ENCODE measurements at places on chromosomes 16 and 17. TPM values are rescaled to one million over a fixed set of nuclear protein-coding genes. Genes with fewer than 3 reads are reported as not detected.
A peak's percentile ranks its signal among the peaks of the same experiment; 100 is the strongest.

DNA sequence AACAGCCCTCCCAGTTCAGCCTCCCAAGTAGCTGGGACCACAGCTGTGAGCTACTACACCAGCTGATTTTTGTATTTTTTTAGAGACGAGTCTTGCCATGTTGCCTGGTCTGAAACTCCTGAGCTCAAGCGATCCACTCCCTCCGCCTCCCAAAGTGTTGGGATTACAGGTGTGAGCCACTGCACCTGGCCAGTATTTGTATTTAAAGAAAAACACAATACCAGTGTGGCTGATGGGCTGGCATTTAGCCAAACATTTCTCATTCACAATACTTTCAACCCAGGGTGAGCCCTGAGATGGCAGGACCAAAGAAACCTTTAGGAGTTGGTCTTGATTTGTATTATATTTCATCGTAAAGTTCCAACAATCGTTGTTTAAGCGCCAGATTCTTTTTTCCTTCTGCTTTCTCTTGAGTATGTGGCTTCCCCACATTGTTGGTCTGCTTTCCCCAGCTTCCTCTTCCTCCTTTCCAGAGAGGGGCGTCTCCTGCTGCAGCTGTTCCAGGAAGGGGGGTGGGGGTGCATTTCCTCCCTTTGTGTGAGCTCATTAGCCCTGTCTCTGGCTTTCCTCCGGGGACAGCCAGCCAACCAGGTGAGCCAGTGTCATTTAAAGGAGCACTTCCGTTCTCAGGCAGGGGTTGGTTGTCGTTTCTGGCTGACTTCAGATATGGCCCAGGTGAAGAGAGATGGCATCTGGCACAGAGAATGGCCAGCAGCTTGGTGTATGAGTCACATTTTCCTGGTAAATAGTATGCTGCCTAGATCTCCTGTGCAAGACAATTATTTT lies 79.9 kb downstream of the GPRC5B start:
- H3K4me3 ChIP-seq: peak overlapping the region; percentile 40
- H3K27me3 ChIP-seq: no peaks in the 10 kb centered on the region
- peak; percentile 82 for DNase-seq
- H3K36me3 ChIP-seq: peaks cover 41% of the 10 kb centered on the region
- peaks cover 53% of the 10 kb centered on the region for H3K4me1 ChIP-seq

- H3K36me3 ChIP-seq: no peaks in the 10 kb centered on the region
- H3K4me3 ChIP-seq: no peak overlapping the region
- no peak overlapping the region for H3K27ac ChIP-seq
- H3K27me3 ChIP-seq: peaks cover 31% of the 10 kb centered on the region
These were observed 11.9 kb upstream of the TM4SF5 start for GRCh38 chr17:4759776-4760236.

GRCh38 chr16:28321700-28322411 lies 29.5 kb downstream of the SBK1 start:
- H3K36me3 ChIP-seq: peaks cover 7% of the 10 kb centered on the region
- no peak overlapping the region for H3K4me3 ChIP-seq
- peak; percentile 69 for DNase-seq
- no peak overlapping the region for H3K27ac ChIP-seq
- H3K4me1 ChIP-seq: peaks cover 7% of the 10 kb centered on the region

DNA sequence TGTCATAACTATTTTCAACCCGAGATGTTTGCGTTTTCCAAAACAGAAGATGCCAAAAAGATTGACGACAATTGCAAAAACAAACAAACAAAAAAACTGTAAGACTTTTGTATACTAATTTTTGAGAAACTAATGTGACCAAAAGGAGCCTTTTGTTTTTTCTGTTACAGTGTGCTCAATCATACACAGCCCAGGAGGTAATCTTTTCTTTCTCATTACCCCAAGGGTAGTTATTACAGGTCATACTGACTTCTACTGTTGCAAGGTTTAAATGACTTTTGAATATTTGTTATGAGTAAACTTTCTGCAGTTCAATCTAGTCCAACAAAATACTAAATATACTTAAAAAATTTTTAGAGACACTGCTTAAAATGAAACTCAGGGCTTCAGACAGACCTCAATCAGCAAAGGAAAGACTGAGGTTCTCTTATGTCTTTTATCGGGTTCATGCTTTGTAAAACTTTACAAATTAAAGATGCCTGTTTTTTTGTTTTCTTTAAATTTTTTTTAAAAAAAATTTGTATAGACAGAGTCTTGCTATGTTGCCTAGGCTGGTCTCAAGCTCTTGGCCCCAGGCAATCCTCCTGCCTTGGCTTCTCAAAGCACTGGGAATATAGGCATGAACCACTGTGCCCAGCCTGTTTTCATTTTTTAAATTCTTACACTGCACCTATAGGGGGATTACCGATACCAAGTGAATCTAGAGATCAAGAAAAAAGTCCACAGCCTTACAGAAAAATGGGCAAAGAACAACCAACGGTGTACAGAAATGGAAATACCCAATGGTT lies 47.6 kb downstream of the SPOP start:
- H3K27ac ChIP-seq: no peak overlapping the region
- no peaks in the 10 kb centered on the region for H3K27me3 ChIP-seq
- no peaks in the 10 kb centered on the region for H3K36me3 ChIP-seq
- H3K4me1 ChIP-seq: no peaks in the 10 kb centered on the region
- no peak overlapping the region for H3K4me3 ChIP-seq

DNA sequence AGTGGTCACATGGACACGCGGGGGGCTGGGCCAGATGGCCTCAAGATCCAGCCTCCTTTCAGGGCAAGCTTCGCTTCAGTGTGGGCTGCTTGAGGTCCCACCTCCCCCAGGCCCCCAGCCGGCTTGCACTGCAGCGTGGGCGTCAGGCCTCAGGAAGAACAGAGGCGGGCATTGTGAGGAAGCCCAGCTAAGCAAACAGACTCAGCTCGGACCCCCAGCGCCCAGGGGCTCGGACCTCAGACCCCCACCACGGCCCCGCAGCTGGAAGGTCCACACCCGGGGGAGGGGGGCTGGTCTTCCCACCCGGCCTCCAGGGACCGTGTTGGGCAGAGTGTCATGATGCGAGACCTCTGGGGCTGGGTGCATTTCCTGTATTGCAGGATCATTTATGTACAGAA lies 24.7 kb upstream of the ZNF469 start:
- no peaks in the 10 kb centered on the region for H3K36me3 ChIP-seq
- no peak overlapping the region for H3K4me3 ChIP-seq
- no peak overlapping the region for H3K27ac ChIP-seq
- H3K4me1 ChIP-seq: no peaks in the 10 kb centered on the region

DNA sequence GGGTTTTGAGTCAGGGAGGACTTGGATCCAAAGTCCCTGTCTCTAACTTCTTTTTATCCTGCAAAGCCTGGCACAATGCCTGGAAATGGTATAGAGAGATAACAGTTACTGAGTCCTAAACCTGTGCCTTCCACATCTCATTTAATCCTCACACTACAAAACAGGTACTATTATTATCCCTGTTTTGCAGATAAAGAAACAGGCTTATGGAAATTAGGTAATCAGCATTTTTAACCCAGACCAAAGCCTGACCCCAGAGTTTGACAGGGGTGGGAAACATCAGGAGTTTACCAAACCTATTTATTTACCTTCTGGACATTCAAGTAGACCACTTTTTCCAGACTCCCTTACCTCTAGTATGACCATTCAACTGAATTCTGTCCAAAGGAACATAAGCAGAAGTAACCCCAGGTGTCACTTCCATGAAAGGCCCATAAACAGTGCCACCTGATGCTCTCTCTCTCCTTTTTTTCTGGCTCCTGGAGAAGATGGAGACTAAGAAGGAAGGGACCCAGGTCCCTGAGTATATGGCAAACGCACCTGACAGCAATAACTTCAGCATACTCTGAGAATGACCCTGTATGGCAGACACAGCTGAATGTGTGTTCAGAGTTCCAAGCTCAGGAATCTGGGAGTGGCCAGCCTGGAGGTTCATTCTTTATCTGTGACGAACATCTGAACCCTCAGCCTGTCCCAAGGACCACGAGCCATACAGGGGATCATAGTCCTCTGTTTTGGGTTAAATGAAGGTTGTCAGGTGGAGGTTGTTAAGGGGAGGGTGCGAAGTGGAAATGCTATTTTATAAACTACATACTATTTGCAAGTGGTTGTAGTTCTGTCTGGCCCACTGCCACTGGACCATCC lies 62.7 kb downstream of the HLF start:
- no peaks in the 10 kb centered on the region for H3K36me3 ChIP-seq
- no peak overlapping the region for H3K27ac ChIP-seq
- no peak overlapping the region for H3K4me3 ChIP-seq
- H3K4me1 ChIP-seq: peaks cover 27% of the 10 kb centered on the region
- DNase-seq: peak; percentile 7
- no peaks in the 10 kb centered on the region for H3K27me3 ChIP-seq

DNA sequence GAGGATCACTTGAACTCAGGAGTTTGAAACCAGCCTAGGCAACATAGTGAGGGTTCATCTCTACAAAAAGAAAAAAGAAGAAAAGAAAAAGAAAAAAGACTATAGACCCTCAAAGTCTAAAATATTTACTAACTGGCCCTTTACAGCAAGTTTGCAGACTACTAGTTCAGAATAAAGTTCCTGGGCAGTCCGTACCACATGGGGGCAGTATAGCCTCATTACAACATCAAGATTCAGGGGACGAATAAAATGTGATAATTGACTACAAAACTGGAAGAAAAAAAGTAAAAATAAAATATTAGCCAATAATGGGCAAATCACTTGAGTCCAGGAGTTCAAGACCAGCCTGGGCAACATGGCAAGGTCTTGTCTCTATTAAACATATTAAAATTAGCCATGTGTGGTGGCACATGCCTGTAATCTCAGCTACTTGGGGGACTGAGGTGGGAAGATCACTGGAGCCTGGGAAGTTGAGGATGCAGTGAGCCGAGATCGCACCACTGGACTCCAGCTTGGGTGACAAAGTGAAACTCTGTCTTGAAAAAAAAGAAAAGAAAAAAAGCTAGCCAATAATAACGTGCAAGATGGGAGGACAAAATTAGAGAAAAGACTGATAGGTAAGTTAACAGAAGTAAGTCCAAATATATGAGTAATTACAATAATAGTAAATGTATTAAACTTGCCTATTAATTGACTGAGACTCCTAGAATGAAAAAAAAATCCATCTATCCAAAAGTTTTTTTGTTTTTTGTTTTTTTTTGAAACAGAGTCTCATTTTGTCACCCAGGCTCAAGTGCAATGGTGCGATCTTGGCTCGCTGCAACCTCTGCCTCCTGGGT lies 129.4 kb upstream of the SEC14L1 start:
- H3K36me3 ChIP-seq: no peaks in the 10 kb centered on the region
- H3K27me3 ChIP-seq: peaks cover 66% of the 10 kb centered on the region
- peak; percentile 61 for DNase-seq
- no peaks in the 10 kb centered on the region for H3K4me1 ChIP-seq
- no peak overlapping the region for H3K27ac ChIP-seq

The HNF1B gene
- total RNA-seq: 130 TPM

The SPN gene
- total RNA-seq: not detected

- no peaks in the 10 kb centered on the region for H3K27me3 ChIP-seq
- peaks cover 73% of the 10 kb centered on the region for H3K36me3 ChIP-seq
- H3K27ac ChIP-seq: no peak overlapping the region
- no peak overlapping the region for H3K4me3 ChIP-seq
These were observed 19.1 kb upstream of the PHKG2 start for GRCh38 chr16:30728899-30729672.

The CHAD gene
- total RNA-seq: not detected

The RIPOR1 gene
- 71.6 TPM for total RNA-seq

DNA sequence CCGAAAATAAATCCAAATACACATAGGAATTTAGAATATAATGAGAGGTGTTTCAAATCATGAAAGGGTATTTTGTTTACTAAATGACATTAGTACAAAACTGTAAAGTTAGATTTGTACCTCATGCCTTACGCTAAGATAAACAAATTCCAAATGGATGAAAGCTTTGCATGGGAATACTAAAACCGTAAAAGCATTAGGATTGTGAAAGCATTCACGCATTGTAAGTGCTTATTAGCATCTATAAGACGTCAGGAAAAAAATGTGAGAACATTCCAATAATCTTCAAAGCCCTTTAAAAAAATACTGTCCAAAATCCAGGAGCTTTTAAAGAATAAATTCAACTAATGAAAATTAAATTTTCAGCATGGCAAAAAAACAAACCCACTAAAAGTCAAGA lies 24.8 kb upstream of the ALOX15 start:
- H3K27ac ChIP-seq: no peak overlapping the region
- H3K4me3 ChIP-seq: no peak overlapping the region
- peaks cover 27% of the 10 kb centered on the region for H3K27me3 ChIP-seq
- DNase-seq: no peak

- no peak overlapping the region for H3K4me3 ChIP-seq
- H3K4me1 ChIP-seq: no peaks in the 10 kb centered on the region
- H3K36me3 ChIP-seq: no peaks in the 10 kb centered on the region
These were observed 67.8 kb upstream of the FA2H start for GRCh38 chr16:74842413-74842812.

The GRAPL gene
- not detected for total RNA-seq

GRCh38 chr16:6861135-6861814 lies 471.4 kb upstream of the RBFOX1 start:
- no peak for DNase-seq
- H3K4me3 ChIP-seq: no peak overlapping the region
- H3K27ac ChIP-seq: no peak overlapping the region
- H3K36me3 ChIP-seq: no peaks in the 10 kb centered on the region

The RCVRN gene
- not detected for total RNA-seq

The ITGAX gene
- 1.6 TPM for total RNA-seq

DNA sequence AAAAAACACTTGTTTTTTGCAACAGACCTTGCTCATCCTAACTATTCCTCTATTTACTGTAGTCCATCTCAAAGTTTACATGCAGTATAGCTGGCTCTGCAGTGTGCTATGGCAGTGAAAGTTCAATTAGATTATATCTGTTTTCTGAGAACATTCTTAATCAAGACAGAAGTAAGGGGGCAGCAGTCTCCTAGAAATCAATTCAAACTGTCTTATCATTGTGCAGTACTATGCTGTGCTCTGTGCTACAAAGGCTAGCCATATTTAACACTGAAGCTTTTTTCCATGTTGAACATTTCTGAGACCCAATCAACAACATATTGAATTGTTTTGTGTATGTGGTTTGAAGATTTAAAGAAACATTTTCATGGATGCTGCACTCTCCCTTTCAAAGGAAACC lies 11.4 kb downstream of the NETO2 start:
- no peak for DNase-seq
- H3K27ac ChIP-seq: no peak overlapping the region
- peaks cover 5% of the 10 kb centered on the region for H3K36me3 ChIP-seq
- peaks cover 33% of the 10 kb centered on the region for H3K4me1 ChIP-seq

The SULT1A4 gene
- total RNA-seq: 6.9 TPM

GRCh38 chr16:85407-85782 lies 7.4 kb downstream of the MPG start:
- peaks cover 18% of the 10 kb centered on the region for H3K4me1 ChIP-seq
- H3K27me3 ChIP-seq: no peaks in the 10 kb centered on the region
- peaks cover 68% of the 10 kb centered on the region for H3K36me3 ChIP-seq
- no peak for DNase-seq
- no peak overlapping the region for H3K4me3 ChIP-seq

The CCDC200 gene
- not detected for total RNA-seq

GRCh38 chr17:81132197-81132540 lies 33.1 kb upstream of the PVALEF start:
- DNase-seq: no peak
- H3K4me1 ChIP-seq: no peaks in the 10 kb centered on the region
- H3K27me3 ChIP-seq: peaks cover 15% of the 10 kb centered on the region

DNA sequence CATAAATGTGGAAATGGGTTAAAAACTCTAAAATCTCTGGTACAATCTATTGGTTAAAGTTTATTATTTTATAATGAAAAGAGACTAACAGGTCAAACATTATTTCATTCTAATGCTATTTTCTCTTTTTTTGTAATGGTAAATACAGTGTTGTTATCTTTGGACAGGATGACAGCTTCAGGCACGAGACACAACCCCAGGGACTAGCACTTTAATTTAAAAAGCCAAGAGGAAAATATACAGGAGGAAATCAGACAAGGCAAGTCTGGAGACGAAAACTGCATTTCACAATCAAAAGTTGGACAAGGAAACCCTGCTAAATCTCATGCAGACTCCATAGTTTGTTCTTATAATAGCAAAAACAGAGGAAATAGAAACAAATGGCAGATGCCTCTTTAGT lies 589.1 kb upstream of the CDH8 start:
- DNase-seq: no peak
- no peaks in the 10 kb centered on the region for H3K27me3 ChIP-seq
- no peaks in the 10 kb centered on the region for H3K4me1 ChIP-seq
- H3K4me3 ChIP-seq: no peak overlapping the region
